ENCODE measurements at places on chromosomes 5 and 9.

- no peak for DNase-seq
These were observed 5.2 kb upstream of the SLC22A5 start for GRCh38 chr5:132364319-132364718.

DNA sequence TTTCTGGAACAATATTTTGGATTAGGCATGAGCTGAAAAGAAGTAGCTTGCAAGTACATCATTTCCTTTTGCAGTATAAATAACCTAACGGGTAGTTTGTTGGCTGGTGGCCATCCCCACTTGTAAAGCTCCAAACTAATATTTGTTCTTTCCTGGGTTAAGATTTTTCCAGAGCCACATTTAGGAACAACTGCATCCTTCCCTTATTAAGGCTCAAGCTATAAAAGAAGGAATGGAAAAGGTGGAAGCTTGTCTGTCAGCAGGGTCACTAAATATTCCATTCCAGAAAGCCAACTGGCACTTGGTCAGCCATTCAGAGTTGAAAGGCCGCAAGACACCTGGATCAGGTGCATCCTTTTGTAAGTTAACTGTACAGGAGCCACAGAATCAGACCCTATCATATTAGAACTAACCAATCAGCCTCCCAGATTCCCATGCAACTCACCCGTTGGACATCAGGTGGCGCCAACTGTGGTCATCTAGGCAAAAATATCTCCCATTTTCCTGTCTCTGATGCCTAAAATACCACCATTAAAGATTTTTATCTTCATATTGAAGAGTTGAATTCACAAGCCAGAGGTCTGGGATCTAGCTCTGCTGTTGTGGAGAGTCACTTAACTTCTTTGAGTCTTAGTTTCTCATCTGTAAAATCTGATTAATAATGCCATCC lies 82.9 kb downstream of the PTCD2 start:
- no peak for DNase-seq

- no peak for DNase-seq
These were observed 144.3 kb upstream of the DHFR start for GRCh38 chr5:80799041-80799440.

DNA sequence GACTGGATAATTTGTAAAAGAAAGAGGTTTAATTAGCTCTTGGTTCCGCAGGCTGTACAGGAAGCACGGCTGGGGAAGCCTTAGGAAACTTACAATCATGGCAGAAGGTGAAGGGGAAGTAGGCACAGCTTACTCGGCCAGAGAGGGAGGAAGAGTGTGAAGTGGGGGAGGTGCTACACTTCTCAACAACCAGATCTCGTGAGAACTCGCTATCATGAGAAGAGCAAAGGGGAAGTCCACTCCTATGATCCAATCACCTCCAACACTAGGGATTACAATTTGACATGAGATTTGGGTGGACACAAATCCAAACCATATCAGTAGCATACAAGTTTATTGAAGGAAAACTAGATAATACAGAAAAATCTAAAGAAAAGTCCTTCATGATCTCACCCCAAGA lies 39.9 kb downstream of the NEURL1B start:
- no peak for DNase-seq

GRCh38 chr9:18601026-18601425 lies 127.1 kb downstream of the ADAMTSL1 start:
- no peak for DNase-seq

DNA sequence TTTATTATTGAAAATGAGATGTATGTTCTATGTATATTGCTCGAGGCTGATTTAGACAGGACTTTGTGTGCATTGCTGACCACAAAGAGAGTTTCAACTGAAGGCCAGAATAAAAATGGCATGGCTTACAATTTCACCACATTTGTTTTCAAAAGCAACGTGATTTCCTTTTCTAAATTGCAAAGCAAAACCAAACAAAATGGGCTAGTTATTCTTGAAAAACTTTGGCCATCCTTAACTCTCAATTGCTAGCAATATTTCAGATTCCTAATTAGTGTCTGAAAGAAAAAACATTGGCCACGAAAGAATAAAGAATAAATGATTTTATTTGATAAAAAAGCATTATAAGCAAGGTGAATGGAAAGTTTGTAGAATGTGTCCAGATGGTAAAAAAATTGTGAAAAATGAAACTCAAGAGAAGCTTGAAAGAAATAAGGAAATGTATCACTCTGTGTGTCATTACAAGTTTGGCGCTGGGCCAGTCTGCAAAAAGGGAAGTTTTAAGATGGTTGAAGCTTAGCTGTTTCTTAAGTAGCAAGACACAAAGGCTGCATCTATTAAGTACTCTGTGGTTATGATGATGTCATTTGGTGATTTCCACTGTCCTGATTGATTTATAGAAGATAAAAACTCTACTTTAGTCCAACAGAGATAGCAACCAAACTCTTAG lies 89.2 kb upstream of the PRLR start:
- no peak for DNase-seq

DNA sequence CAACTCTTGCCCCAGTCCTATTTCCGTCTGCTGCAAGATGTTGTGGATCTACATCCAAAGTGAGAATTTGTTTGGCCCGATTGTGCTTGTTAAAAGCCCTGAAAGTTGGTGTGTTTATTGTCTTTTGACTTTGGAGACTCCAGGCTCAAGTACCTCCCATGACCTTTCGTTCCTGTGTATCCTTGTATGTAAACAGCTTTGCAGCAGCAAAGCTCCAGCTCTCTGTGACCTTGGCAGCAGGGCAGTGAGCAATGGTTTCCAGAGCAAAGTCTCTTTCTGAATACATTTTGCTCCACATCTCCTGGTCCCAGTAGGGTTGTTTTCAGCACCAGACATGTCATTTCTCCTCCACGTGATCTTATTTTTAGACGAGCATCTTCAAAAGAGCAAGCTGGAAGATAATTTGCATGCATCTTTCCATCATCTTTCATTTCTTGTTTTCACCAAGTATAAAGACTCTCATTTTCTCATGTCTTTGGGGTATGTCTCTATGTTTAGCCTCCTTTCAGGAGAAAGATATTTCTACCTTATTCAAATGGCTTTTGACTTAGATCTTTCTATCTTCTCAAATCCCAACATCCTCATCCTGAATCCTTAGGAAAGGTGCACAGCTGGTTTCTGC lies 68.1 kb upstream of the ERCC6L2 start:
- no peak for DNase-seq

DNA sequence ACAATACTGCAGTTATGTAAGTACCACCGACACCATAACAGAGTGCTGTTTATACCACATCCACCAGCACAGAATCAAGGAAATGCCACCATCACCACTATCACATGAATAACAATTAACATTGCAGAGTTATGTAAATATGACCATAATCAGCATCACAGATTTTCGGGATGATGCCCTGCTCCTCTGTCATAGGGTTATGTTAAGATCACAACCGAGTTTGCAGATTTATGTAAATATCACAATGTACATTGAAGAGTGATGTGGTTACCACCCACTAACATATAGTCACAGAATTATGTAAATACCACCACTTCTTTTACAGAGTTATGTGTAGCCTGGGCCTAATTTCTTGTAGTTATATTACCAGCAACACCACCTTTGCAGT lies 61.8 kb downstream of the SHC3 start:
- no peak for DNase-seq

DNA sequence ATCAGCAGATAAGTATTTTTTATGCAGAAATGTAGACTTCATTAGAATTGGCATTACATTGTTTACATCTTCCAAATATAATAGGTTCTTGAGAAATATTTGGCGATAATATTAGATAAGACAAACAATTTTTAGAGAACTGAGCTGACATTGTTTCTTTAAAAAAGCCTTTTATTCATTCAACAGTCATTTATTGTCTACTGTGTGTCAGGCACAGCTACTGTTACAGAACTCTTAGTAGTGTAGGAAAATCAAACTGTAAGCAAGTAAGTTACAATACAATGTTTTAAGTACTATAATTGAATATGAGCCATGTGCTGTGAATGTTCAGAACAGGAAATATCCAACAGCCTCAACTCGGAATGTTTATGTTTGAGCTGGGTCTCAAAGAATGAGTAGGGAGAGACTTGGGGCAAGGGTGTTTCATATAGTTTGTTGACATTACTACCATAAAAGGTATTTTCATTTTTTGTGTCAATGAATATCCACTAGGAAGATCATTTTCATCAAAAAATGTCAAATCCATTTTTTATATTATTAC lies 114.0 kb downstream of the CDC42SE2 start:
- DNase-seq, result peak; percentile 37

- no peak for DNase-seq
These were observed 29.5 kb upstream of the OSMR start for GRCh38 chr5:38816083-38817030.

- no peak for DNase-seq
These were observed 61.6 kb downstream of the WNK2 start for GRCh38 chr9:93245437-93245970.

- DNase-seq, result peak; percentile 59
These were observed 3.9 kb downstream of the NIPAL4 start for GRCh38 chr5:157463621-157464518.

DNA sequence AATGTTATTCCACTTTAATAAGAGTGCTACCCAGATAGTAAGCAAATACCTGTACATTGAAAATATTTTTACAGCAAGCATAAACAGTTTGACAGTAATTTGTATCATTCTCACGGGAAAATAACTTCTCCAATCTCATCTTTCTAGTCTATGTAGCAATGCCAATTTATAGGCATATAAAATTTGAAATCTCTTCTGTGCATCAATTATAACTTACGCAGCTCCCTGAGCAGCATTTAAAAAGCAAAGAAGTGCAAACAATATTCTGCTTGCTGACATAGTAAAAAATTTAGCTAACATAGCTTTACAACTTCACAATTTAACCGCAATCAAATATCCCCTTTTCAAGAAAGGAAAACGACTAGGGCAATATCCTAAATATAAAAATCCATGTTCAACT lies 257.3 kb downstream of the FBXL17 start:
- no peak for DNase-seq

GRCh38 chr5:62376064-62376463 lies 27.6 kb downstream of the DIMT1 start:
- no peak for DNase-seq

DNA sequence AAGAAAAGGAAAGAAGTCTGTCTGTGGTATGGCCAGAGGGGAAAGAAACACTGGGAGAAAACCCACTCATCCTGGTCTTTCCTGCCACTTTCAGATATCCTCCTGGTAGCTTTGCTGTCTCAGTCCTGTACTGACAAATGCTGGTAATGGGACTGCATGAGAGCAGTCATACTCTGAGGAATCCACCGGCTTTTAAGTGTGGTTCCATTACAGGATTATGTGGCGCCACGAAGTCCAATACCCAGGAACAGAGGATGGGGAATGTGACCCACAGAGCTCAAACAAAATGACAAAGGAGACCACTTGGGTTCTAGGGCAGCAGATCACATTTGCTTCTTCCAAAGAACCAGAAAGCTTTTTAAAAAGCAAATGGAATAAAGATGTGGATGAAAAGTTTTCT lies 26.3 kb upstream of the FBP1 start:
- no peak for DNase-seq

GRCh38 chr5:171420431-171421241 lies 1.2 kb downstream of the FGF18 start:
- DNase-seq, result no peak

GRCh38 chr9:92749071-92749933 lies 15.3 kb downstream of the BICD2 start:
- no peak for DNase-seq

- DNase-seq, result peak; percentile 72
These were observed 35.6 kb downstream of the GPR21 start for GRCh38 chr9:123069010-123069481.

DNA sequence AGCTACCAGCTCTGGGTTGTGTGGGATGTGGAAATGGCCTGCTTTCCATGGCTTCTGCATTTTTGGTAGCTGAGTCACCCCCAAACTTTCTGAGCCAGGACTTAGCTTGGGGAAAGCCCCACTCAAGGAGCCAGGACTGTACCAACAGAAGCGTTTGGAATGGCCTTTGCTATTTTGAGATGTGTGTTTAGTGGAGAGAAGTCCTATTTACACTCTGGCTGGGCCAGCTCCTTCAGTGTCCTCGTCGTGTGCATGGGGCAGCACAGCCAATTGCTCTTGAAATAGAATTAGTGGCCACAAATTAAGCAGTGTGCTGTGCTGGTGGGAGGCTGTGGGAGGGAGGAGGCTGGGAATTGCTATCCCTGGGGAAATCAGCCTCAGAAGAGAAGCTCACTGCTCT lies 51.6 kb downstream of the ENTREP1 start:
- peak; percentile 77 for DNase-seq

DNA sequence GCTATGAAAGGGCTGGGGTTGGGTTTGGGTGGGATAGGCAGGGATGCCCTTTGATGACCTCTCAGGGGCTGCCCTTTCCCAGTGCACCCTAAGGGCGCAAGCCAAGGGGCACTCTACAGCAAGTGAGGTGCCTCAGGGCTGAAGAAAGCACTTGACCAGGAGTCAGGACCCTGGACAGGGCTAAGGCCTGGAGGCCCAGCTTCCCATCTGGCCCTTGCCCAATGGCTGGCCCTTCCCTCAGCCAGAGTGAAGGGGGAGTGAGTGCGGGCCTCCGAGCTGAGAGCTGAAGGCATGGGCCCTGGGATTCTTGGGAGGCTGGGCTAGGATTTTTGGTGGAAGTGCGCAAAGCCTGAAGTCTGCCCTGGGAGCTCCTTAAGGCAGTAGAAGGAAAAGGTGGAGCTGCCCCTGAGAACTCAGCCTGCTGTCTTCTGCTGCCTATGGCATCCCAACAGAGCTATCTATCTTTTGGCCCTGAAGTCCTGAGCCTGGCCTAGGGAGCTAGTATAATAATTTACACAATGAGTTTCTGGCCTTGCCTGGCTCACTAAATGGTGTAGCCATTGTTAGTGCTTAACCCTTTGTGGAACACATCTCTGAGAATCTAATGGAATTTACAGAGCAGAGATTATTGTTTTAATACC lies 16.4 kb downstream of the JADE2 start:
- no peak for DNase-seq

DNA sequence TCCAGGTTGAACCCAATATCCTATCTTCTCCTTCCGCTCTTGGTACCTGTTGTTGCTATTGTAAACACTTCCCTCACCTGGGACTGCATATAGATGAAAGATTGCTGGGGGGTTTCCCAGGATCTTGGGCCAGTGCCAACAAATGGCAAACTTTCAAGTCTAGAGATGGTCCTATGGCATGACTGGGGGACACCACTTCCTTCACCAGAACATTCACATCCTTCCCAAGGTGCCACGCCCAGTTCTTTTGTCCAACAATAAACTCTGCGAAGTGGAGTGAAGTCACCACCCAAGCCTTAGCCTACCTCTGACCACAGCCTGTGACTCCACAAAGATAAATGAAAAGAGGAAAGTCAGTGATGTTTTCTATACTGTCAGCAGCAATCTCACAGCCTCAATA lies 34.4 kb downstream of the DOCK8 start:
- DNase-seq, result no peak

GRCh38 chr5:81363093-81363871 lies 30.7 kb downstream of the ACOT12 start:
- DNase-seq, result no peak
